Type B pancreatic cell (in vitro differentiated cells): ENCODE measurements at places on chromosomes 4 and X. TPM values are rescaled to one million over a fixed set of nuclear protein-coding genes. Genes with fewer than 3 reads are reported as not detected.

PDGFRA gene
- 4.8 and 215 TPM in 2 replicates for total RNA-seq

CTAG1A gene
- not detected in 2 replicates for total RNA-seq

SHISA3 gene
- 0.24 and 3.0 TPM in 2 replicates for total RNA-seq

DNA sequence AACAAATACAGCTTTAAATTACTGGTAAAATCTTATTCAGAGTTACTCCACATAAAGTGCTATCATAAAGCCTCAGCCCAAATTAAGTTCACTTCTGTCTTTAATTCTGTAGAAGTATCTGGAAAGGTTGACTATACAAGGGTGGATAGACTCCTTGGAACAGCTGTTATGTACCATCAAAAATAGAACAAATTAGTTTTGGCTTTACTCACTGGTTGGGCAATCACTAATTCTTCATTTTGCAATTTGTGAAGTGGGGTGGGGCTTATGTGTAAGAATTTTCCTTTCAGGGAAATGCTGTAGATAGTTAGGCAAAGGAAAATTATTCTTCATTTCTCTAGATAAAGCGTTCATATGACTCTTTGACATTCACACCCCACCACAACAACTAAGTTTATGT, 7.8 kb downstream of the DIAPH2 start:
- no peaks in the 10 kb centered on the region for H3K27me3 ChIP-seq
- no peak overlapping the region for H3K27ac ChIP-seq
- H3K4me1 ChIP-seq = peaks cover 4% of the 10 kb centered on the region

DNA sequence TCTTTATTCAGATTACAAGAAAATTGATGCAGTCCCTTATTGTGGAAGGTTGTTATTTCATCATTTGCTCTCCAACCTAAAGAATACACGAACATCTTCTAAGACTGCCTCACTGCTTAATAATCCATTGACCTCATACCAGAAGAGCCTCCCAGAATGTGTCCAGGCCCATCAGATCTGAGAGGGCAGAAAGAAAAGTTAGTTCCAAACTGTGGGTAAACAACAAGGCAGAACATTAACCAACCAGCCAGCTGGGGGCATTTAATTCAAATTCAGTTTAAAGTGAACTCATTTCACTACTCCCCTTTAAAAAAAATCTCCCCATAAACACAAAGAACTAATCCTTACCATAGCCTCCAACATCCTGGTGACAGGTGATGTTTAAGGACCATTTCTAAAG, 13.8 kb downstream of the GPC4 start:
- peaks cover 16% of the 10 kb centered on the region for H3K36me3 ChIP-seq
- DNase-seq = no peak
- H3K27ac ChIP-seq = no peak overlapping the region

GRCh38 chr4:1330761-1331590, 16.0 kb upstream of the UVSSA start:
- peaks cover 6% of the 10 kb centered on the region for H3K4me1 ChIP-seq
- peak overlapping the region; percentile 57 for H3K27ac ChIP-seq
- H3K27me3 ChIP-seq = no peaks in the 10 kb centered on the region

DNA sequence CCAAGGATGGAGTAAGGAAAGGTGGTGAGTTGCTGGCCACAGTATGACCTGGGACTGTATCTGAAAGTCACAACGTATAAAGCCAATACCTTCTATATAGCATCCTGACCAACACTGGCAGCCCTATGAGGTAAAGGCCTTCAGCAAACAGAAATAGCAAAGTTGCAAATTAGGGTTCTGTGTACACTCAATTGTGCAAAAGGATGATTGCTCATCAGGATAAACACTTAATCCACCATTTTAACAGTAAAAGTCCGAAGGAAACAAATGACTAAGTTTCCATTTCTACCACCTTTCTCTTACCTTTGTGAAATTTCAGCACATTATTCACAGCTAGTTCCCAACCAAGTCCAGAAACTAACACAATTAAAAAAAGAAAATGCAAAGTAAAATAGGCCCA, 1.4 kb upstream of the FNIP2 start:
- no peak for DNase-seq
- H3K27me3 ChIP-seq = no peaks in the 10 kb centered on the region
- peak overlapping the region; percentile 89 for H3K4me3 ChIP-seq
- peak overlapping the region; percentile 94 for H3K27ac ChIP-seq
- H3K4me1 ChIP-seq = peaks cover 12% of the 10 kb centered on the region
- no peaks in the 10 kb centered on the region for H3K36me3 ChIP-seq
